ENCODE measurements at places on chromosomes 7 and 10.

- H3K27ac ChIP-seq = no peak overlapping the region
- no peaks in the 10 kb centered on the region for H3K36me3 ChIP-seq
- DNase-seq = no peak
- H3K27me3 ChIP-seq = no peaks in the 10 kb centered on the region
- no peaks in the 10 kb centered on the region for H3K4me1 ChIP-seq
These were observed 56.0 kb upstream of the NEBL start for GRCh38 chr10:20953120-20953519.

GRCh38 chr10:29861811-29862505 is 197.4 kb downstream of the JCAD start:
- H3K36me3 ChIP-seq = no peaks in the 10 kb centered on the region
- no peak overlapping the region for H3K27ac ChIP-seq
- H3K27me3 ChIP-seq = peaks cover 7% of the 10 kb centered on the region
- no peak overlapping the region for H3K4me3 ChIP-seq
- no peak for DNase-seq
- no peaks in the 10 kb centered on the region for H3K4me1 ChIP-seq

- no peak for DNase-seq
- H3K27ac ChIP-seq = no peak overlapping the region
- no peaks in the 10 kb centered on the region for H3K4me1 ChIP-seq
- H3K36me3 ChIP-seq = no peaks in the 10 kb centered on the region
- H3K27me3 ChIP-seq = no peaks in the 10 kb centered on the region
These were observed 561.1 kb downstream of the ACTR3B start for GRCh38 chr7:153320681-153321080.

GRCh38 chr7:75967055-75967454 is 27.3 kb downstream of the TMEM120A start:
- no peak overlapping the region for H3K27ac ChIP-seq
- no peaks in the 10 kb centered on the region for H3K4me1 ChIP-seq
- H3K36me3 ChIP-seq = no peaks in the 10 kb centered on the region
- H3K27me3 ChIP-seq = no peaks in the 10 kb centered on the region
- no peak overlapping the region for H3K4me3 ChIP-seq

DNA sequence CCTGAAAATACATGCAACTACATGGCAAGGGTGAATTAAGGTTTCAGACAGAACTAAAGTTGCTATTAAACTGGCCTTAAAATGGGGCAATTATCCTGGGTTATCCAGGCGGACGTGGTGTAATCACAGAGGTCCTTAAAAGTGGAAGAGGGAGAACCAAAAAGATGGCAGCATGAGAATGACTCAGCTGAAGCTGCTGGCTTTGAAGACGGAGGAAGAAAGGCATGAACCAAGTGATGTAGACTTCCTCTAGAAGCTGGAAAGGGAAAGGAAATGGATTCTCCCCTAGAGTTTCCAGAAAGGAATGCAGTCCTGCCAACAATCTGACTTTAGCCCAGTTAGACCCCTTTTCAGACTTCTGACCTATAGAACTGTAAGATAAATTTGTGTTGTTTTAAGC is 27.0 kb upstream of the UBN2 start:
- H3K4me3 ChIP-seq = no peak overlapping the region
- no peak overlapping the region for H3K27ac ChIP-seq
- H3K36me3 ChIP-seq = peaks cover 3% of the 10 kb centered on the region
- H3K4me1 ChIP-seq = no peaks in the 10 kb centered on the region

DNA sequence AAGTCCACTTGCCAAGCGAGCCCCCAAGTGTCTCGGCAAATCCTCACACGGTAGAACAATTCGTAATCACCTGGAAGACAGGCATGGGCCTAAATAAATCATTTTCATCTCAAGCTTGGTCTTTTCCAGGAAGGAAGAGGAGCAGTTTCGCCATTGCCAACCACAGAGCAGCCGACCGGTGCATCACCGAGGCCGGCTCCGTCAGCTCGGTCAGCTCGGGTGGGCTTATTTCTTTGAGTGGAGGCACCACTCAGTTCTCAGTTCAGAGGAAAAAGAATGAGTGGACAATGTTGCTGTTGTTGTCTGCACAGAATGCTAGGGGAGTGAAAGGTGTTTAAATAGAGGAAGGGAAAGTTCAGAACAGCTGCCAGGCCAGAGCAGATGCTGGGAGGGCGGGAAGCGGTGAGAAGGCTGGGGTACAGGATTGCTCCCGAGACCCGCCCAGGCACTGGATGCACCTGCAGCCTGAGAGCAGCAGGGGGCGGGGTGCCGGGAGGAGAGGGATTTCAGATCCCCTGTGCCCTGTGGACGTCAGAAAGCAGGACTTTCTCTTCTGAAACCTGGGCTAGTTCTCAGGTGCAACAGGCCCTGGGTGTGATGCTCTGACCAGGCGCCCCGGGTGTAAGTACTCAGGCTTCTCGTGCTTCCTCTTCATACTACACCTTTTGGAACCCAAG is 17.7 kb upstream of the IGFBP3 start:
- no peak overlapping the region for H3K27ac ChIP-seq
- DNase-seq = no peak
- no peak overlapping the region for H3K4me3 ChIP-seq
- H3K27me3 ChIP-seq = peaks cover 4% of the 10 kb centered on the region
- peaks cover 4% of the 10 kb centered on the region for H3K36me3 ChIP-seq

DNA sequence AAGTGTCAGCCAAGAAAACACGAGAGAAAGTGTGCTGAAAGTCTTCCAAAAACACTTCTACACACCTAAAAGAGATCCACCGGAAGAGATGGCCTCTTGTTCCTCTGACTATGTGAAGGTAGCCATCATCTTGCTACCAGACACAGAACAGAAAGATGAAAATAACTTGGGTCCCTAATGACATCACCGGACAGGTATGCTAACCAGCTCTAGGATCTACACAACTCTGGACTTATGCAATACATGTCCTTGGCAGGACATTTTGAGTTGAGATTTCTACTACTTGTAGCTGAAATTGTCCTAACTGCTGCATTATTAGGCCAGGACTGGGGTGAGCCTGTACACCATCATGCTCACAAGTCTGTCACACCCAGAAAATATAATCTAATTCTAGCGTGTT is 358.7 kb downstream of the ELMO1 start:
- H3K27me3 ChIP-seq = no peaks in the 10 kb centered on the region
- H3K4me1 ChIP-seq = peaks cover 26% of the 10 kb centered on the region
- H3K36me3 ChIP-seq = peaks cover 56% of the 10 kb centered on the region

- no peaks in the 10 kb centered on the region for H3K4me1 ChIP-seq
- no peak overlapping the region for H3K4me3 ChIP-seq
- no peak for DNase-seq
- H3K27ac ChIP-seq = no peak overlapping the region
- H3K27me3 ChIP-seq = peaks cover 6% of the 10 kb centered on the region
These were observed 42.3 kb upstream of the MSRB2 start for GRCh38 chr10:23053036-23053435.

- H3K27me3 ChIP-seq = no peaks in the 10 kb centered on the region
- peaks cover 2% of the 10 kb centered on the region for H3K4me1 ChIP-seq
- no peak for DNase-seq
- no peak overlapping the region for H3K4me3 ChIP-seq
- H3K27ac ChIP-seq = no peak overlapping the region
- H3K36me3 ChIP-seq = no peaks in the 10 kb centered on the region
These were observed 50.3 kb downstream of the TPK1 start for GRCh38 chr7:144785521-144785920.

- no peak for DNase-seq
- H3K27ac ChIP-seq = no peak overlapping the region
- peaks cover 7% of the 10 kb centered on the region for H3K36me3 ChIP-seq
- H3K27me3 ChIP-seq = peaks cover 35% of the 10 kb centered on the region
These were observed 2.0 kb upstream of the PITX3 start for GRCh38 chr10:102243309-102243708.

- H3K36me3 ChIP-seq = peaks cover 40% of the 10 kb centered on the region
- no peaks in the 10 kb centered on the region for H3K27me3 ChIP-seq
- no peak overlapping the region for H3K4me3 ChIP-seq
- peaks cover 10% of the 10 kb centered on the region for H3K4me1 ChIP-seq
- DNase-seq = no peak
These were observed 90.6 kb upstream of the ODAD2 start for GRCh38 chr10:28089467-28089866.

- H3K4me3 ChIP-seq = no peak overlapping the region
- no peaks in the 10 kb centered on the region for H3K36me3 ChIP-seq
- H3K4me1 ChIP-seq = no peaks in the 10 kb centered on the region
- DNase-seq = no peak
- no peak overlapping the region for H3K27ac ChIP-seq
These were observed 11.3 kb downstream of the SLC16A9 start for GRCh38 chr10:59698326-59698725.

- no peaks in the 10 kb centered on the region for H3K27me3 ChIP-seq
- H3K27ac ChIP-seq = no peak overlapping the region
- H3K4me1 ChIP-seq = peaks cover 11% of the 10 kb centered on the region
- peaks cover 20% of the 10 kb centered on the region for H3K36me3 ChIP-seq
- DNase-seq = no peak
These were observed 20.3 kb downstream of the SMURF1 start for GRCh38 chr7:99123571-99124033.

GRCh38 chr7:158707610-158708009 is 3.0 kb upstream of the NCAPG2 start:
- peaks cover 37% of the 10 kb centered on the region for H3K4me1 ChIP-seq
- no peak overlapping the region for H3K27ac ChIP-seq
- peaks cover 4% of the 10 kb centered on the region for H3K27me3 ChIP-seq
- DNase-seq = no peak
- no peak overlapping the region for H3K4me3 ChIP-seq

DNA sequence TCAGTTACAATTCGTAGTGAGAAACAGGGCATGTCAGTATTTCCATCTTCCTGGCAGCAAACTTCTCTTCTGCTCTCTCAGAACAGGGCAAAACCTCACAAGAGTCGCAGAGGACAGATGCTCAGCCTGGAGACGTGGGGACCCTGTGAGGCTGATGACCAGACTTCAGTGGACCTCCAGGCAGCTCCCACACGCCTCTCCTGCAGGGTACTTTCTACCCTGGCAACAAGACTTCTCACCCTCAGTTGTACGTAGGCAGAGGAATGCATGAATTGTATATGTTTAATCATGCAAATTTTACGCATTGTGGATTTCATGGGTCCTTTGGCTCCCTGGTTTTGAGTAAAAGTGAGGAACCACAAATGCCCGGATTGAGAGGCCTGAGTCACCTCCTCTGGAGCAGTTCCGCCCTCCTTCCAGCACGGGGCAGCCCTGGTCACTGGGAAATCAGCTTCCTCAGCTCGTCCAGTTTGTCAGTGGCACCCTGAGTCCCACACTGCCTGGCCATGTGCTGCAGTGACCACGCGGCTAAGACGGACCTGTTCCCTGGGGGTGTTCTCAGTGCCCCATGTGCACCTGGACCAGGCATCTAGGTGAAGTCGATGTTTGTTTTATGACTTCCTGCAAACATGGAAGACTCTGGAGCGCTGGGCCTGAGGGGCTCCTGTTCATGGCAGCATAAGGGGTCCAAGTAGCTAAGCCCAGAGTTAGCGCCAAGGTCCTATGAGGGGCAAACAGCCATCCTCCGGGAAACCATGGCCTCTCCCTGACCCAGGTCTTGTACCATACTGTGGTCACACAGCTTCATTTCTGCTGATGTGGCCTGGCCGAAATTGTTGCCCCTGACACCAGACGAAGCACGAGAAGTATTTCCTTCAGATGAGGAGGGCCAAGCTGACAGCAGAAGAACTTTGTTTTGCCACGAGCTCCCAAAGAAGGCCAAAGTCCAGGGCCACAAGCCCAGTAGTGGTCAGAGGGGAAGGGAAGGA is 165.1 kb downstream of the TNS3 start:
- no peak overlapping the region for H3K27ac ChIP-seq
- no peak for DNase-seq
- H3K4me3 ChIP-seq = no peak overlapping the region

DNA sequence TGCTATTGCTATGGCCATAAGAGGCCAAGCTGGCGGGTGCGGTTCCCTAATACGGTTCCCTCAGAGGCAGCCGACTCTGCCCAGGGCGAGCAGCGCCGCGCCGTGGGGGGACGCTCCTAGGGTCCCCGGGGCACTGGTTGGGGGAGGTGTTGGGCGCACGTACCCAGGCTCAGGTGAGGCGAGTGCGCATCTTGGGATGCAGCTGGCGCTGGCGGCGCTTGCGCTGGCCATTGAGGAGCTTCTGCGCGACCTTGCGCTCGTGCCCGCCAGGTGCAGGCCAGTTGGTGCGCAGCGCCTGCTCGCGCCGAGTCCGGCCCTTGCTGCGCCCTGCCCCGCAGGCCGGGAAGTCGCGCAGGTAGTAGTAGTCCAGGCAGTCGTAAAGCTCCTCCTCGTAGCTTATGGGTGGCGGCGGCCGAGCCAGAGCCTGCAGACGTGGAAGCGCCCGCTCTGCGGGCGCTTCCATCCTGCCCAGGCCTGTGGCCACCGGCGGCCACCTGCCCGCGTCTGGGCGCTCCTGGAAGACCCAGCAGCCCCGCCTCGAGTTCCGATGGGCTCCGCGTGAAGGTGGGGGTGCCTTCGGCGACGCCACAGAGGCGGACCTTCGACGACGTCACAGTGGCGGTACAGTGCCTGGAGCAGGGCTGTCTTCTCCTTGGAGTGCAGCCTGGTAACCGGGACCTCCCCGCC is at the start of gene NUPR2:
Gene NUPR2, minus strand, starts transcription at position 566 of the 687 bp plus-strand sequence. Its CDS starts 103 bp downstream, at position 463.
- H3K36me3 ChIP-seq = no peaks in the 10 kb centered on the region
- H3K4me1 ChIP-seq = no peaks in the 10 kb centered on the region
- DNase-seq = no peak
- H3K27ac ChIP-seq = no peak within 1 kb of the TSS
- H3K4me3 ChIP-seq = no peak within 1 kb of the TSS

GRCh38 chr10:30184397-30185033 is 125.1 kb upstream of the JCAD start:
- no peaks in the 10 kb centered on the region for H3K4me1 ChIP-seq
- no peak overlapping the region for H3K4me3 ChIP-seq

DNA sequence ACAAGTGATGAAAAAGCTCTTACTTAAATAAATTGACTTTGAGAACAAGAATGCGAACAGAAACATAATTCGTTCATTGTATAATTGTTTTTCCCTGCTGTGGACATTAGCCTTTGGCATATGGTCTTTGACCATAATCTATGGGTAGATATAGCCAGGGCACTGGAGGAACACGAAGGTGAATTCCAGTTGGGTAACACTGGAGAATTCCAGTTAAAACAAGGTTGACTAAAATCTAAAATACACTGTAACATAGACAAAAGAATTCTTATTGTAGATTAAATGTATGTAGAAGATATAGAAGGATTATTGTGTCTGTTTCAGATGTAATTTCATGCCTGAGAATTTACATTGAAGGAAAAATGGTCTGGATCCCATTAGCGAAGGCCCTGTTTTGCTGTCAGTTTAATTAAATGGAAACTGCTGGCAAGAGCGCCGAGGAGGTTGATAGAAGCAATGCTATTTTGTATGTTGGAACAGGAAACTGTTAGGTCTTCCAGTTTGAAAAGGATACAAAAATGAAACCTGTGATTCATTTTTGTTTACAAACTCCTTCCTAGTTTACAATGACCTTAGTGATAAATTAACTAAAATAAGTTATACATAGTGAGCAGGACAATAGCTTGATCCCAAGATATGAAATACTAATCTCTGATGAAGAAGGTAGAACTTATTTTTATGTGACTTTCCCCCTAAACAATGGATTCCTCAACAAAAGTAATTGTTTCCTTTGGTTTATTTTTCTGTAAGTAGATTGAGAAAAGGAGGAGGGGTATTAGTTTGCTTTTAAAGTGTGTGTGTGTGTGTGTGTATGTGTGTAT is 68.9 kb downstream of the ARID5B start:
- H3K4me3 ChIP-seq = no peak overlapping the region
- peak overlapping the region; percentile 73 for H3K27ac ChIP-seq
- no peaks in the 10 kb centered on the region for H3K27me3 ChIP-seq
- peaks cover 79% of the 10 kb centered on the region for H3K36me3 ChIP-seq

Measured in activated CD4-positive, alpha-beta T cell treated with anti-CD3 and anti-CD28 coated beads, Interleukin-2, amount 10 ng/mL, durations not matched to agents 7 days and 5 days (primary cell).